ENCODE measurements at places on chromosomes 11 and 22.

DNA sequence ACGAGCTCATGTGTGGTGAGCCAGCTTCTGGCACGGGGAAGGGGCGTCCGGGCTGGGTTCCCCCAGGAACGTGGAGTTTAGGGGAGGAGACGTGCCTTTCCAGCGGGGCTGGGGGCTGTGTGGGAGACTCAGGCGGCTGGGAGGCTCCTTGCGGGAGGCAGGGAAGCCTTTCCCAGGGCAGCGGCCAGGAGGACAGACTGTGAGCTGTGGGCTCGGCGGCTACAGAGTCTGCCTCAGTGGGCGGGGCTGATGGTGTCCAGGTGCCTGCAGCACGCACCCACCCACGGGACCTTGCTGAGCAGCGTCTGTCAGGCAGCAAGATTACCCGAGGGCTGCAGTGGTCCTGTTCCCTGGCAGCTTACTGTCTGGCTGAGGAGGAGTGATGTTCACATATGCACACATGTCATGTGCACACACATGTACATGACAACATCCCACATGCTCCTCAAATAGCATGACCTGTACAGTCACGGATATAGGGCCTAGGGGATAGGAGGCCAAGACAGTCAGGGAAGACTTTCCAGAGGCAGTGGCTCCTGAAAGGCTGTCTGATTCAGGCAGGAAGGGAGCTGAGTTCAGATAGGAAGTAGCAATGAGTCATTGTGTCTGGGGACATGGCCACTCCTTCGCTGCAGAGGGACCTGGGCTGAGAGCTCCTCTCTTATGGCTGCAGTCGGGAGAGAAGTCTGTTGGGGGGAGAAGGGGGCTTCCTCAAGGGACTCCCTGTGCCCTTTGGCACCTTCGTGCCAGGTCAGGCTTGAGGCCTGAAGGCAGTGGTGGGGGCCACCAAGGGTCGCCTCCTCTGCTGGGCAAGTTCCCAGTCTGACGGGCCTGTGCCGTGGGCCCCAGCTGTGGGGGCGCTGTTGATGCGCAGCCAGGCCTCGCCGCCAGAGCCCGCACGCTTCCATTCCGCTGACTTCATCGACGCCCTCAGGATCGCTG lies 23.3 kb upstream of the PPP6R3 start:
- DNase-seq, result no peak

- DNase-seq, result no peak
These were observed 16.3 kb downstream of the SULT4A1 start for GRCh38 chr22:43845981-43846380.

DNA sequence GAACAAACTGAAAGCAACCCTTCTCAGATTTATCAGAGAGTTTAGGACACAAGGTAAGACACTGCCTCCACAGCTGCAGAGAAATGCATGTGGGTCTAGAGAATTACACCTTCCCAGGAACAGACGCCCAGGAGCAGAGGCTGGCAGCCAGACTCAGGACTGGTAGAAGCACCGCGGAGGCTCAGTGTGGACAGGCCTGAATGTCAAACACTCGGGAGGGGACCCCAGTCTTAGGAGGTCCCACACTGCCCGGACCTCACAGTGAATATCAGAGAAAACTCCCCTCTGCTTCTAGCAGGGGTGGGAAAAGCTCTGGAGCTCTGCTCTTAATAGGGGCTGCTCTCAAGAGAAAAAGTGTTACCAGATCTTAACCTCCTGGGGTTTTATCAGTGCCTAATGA lies 952.7 kb downstream of the BRD1 start:
- no peak for DNase-seq

- DNase-seq, result no peak
These were observed 247.5 kb downstream of the GRIK4 start for GRCh38 chr11:120759046-120759445.

- no peak for DNase-seq
These were observed 42.7 kb downstream of the DNHD1 start for GRCh38 chr11:6539748-6540268.

- no peak for DNase-seq
These were observed 42.4 kb upstream of the HIPK3 start for GRCh38 chr11:33214767-33215166.

GRCh38 chr22:47623763-47624148 lies 861.3 kb downstream of the TBC1D22A start:
- peak; percentile 94 for DNase-seq

- DNase-seq, result no peak
These were observed 243.0 kb downstream of the CTTN start for GRCh38 chr11:70641369-70641768.

GRCh38 chr11:128607819-128608218 lies 20.5 kb upstream of the ETS1 start:
- no peak for DNase-seq

DNA sequence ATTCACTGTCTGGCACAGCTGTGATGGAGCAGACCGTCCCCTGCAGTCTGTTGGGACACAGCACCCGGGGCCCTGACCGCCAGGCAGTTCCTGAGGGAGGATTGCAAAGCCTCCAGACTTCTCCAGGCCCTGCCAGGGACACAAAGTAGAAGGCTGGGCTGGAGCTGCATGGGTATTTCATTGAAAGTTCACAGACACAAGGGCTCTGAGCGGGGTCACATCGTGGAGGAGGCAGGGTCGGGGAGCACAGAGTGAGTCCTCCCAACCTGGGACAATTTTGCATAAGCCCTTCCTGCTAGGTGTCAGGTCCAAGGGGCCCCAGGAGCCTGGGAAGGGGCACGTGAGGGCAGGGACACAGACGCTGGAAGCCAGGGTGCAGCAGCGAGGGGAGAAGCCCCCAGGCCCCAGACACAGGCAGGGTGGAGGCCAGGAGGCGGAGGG lies 15.7 kb downstream of the IFITM10 start:
- DNase-seq, result no peak

- DNase-seq, result no peak
These were observed 88.1 kb downstream of the RELT start for GRCh38 chr11:73464347-73464746.

- DNase-seq, result no peak
These were observed 1491.1 kb downstream of the TBC1D22A start for GRCh38 chr22:48253573-48253972.

DNA sequence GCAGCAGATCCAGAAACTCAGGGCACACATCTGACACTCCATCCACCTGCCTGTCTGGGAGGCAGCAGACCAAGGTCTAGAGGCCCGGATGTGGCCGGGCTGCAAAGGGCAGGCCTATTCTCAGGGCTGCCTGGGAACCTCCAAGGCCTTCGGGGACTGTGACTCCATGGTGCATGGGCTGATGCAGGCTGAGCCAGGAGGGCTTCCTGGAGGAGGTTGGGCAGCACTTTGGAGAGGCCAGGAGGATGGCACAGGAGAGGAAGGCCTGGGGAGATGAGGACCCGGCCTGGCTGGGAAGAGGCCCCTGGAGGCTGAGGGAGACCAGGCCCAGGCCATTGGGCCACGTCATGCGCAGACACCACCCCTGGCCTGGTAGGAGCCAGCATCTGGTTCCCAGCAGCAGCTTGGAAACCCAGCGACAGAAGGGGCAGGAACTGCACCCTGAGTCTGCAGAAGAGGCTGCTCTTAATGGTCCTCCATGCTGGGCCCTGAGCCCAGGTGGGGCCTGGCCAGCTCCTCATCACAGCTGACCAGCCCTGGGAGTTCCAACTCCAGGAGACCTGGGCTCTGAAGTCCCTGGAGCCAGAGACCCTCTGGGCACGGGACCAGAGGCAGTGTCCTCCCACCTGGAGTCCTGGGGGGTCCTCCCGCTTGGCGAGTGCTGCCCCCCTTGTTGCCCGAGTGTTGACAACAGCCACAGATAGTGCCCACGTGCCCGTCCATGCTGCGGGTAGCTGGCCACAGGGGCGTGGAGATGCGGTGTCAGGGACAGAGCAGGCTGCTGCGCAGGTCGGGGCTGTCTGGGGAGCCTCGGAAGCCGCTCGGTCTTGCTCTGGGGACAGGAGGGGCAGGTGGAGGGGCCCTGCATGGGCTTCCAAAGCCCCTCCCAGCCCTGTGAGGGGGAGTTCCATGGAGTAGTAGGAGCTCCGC lies 5.5 kb downstream of the PHLDA2 start:
- no peak for DNase-seq

DNA sequence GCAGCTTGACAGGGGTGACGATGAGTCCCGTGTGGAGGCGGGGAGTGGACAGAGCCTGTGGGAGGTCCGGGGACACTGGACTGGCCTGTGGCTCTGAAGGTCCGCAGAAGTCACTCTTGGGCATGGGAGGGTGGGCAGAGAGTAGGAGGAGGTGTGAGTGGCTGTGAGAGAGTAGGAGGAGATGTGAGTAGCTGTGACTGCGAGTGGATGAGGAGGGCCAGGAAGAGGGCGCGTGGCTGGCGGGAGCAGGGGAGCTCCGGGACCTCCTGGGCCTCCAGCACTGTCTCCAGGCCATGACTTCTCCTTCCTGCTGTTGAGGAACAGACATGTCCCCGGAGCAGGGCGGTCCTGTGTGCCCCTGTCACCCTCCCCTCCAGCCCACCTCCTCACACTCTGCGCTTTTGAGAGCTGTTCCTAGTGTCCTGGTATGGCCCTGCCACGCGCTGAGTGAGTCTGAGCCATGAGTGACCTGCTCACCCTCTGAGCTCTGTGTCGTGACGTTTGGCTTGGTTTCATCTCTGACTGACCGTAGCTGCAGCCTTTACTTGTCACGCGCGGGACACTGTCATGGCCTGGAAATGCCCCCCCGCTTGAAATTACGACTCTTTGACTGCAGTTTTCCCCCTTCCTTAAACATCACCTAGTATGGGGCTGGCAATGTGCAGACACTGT lies 391.5 kb downstream of the TBC1D22A start:
- DNase-seq, result no peak

DNA sequence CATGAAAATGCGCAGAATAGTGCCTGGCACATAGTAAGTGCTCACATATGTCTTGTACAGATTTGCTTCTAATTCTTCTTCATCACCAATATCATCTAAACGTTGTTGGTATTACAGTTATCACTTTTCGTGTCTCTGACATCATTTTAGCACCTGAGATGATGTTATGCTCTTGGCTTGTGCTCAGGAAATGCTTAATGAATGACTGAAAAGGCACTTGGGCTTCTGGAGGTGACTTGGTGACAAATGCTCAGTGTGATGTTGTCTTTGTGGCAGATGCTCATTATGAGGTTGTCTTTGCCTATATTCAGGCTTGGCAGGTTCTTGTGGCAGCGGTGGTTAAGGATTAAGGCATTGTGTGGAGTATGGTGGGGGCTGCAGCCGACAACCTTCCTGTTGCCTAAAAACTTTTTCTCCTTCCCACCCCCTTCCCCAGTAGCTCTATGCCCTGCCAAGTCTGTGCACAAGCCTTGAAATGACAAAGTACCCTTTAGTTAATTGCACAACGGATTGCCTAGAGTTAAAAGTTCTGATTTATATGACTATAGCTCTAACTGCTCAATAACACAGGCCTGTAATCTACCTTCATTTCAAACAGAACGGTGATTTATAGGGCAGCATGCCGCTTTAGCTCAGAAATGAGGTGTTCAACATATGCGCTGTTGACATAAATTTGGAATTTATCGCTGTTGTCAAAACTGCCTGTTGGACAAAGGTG lies 82.5 kb downstream of the ZBTB16 start:
- DNase-seq, result no peak

- DNase-seq, result no peak
These were observed 14.5 kb downstream of the LSP1 start for GRCh38 chr11:1867381-1867780.

- DNase-seq, result no peak
These were observed 877 bp downstream of the ALG9 start for GRCh38 chr11:111870522-111870885.

GRCh38 chr11:99571094-99571493 lies 550.3 kb downstream of the CNTN5 start:
- DNase-seq, result no peak

- DNase-seq, result no peak
These were observed 343.3 kb upstream of the CTSC start for GRCh38 chr11:88680806-88681205.

DNA sequence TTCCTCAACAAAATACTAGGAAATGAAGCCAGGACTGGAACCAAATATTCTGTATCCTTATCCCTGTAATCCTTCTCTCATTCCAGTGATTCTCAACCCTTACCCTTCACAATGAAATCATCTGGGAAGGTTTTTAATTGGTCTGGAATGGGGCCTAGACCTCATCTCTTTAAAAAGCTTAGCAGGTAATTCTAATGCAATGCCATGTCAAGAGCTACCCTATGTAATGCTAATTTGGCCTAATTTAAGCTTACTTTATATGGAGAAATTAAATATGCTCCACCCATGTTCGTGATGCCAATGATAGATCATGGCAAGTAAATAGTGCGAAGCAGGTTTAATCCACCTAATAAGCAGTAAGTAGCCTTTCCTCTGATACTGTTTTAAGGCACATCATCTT lies 101.7 kb downstream of the SGSM3 start:
- no peak for DNase-seq

- DNase-seq, result no peak
These were observed 6.1 kb downstream of the SIPA1 start for GRCh38 chr11:65643971-65644370.

GRCh38 chr11:106369224-106369623 lies 291.8 kb downstream of the AASDHPPT start:
- DNase-seq, result no peak

DNA sequence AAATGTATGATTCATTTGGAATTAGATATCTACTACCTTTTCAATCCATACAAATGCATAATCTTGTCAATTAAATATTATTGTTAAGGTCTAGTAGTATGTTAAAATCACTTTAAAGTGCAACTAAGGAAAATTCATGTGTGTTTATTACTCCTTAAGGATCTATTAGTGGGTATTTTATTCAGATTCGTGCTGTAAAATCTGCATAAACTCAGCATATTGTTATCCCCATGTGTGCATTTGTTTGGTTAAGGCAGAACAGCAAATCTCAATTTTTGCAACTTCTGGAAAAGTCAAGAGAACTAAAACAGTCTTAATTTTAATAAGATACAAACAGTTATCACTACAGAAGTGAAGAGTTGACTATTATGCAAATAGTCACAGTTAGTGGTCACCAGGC lies 234.5 kb downstream of the SOX6 start:
- DNase-seq, result no peak

- DNase-seq, result no peak
These were observed at the start of gene DSCAML1 for GRCh38 chr11:117796872-117797529. Gene DSCAML1, minus strand, starts transcription at chr11:117797216. Its CDS starts 137 bp downstream, at chr11:117797079.

DNA sequence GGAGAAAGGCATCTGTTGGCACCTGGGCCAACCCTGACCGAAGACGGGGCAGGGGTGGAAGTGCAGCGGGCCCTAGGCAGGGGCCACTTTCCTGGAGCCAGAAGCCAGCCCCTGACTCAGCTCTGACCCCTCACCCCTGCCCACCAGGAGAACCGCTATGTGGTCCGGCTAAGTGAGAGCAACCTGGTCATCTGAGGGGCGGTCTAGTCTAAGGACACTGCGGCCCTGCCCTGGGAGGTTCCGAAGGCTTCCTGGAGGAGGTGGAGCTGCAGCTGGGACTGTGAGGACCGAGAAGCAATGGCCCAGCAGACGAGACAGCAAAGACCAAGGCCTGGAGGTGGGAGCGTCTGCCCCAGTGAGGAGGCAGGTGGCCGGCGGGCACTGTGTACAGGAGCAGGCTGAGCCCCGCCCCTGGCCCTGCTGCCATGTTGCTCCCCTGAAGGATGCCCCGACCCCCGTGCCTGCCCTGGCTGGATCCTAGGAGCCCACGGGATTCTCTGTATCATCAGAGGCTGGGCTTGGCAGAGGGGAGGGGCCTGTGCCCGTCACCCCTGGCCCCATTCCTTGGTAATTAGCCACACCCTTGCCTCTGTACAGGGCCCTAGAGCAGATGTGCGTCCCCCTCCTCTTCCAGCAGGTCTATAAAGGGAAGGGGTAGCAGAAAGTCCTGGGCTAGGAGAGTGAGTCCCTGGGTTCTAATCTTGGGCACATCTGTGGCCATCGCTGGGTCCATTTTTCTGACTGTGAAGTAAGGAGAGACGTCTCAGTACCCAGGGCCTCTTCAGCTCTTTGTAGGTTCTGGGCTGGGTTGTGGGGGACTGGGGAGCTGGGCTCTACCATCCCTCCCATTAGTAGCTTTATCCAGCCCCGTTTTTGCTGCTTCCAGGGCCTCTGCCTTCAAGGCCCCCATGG lies 19.4 kb downstream of the RELT start:
- DNase-seq, result no peak

All from NCI-H524 treated with DMSO at 0.1 percent for 48 hours (cell line).